ENCODE measurements at places on chromosomes 12 and 14.

- DNase-seq = no peak
Measured at GRCh38 chr14:63564318-63564717, 21.1 kb upstream of the PPP2R5E start.

DNA sequence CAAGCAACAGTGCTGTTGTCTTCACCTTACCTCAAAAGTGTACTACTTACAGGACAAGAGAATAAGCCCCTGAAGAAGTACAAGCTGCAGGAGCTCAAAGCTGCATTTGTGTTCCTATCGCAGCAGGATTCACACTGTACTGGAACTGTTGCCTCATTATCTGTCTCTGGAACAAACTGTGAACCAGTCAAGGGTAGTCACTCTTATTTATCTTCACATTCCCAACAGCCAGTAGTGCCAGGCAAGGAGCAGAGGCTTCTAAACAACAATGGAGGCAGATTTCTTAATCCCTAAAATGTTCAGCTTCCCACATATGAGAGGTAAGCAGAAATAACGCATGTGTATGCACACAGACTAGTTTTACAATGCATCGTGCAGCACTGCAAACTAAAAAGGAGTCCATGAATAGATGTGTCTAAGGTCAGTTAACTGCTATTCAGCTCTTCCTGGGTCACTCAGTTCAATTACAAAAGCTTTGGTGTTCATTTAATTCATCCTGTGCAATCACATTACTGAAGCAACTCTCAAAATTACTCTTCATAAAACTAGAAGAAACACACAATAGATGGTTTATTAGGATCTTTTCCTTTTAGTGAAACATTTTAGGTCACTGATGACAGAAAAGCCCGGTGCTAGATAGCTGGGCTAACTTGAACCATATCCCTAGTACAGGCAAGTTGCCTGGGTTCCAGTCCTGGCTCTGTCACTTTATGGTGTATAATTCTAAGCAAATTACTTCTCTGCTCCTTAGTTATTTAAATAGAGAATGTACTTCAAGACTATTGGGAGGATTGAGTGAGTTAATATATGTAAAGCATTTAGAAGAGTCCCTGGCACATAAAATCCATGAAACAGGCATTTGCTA lies 2.7 kb downstream of the APPL2 start:
- no peak for DNase-seq

DNA sequence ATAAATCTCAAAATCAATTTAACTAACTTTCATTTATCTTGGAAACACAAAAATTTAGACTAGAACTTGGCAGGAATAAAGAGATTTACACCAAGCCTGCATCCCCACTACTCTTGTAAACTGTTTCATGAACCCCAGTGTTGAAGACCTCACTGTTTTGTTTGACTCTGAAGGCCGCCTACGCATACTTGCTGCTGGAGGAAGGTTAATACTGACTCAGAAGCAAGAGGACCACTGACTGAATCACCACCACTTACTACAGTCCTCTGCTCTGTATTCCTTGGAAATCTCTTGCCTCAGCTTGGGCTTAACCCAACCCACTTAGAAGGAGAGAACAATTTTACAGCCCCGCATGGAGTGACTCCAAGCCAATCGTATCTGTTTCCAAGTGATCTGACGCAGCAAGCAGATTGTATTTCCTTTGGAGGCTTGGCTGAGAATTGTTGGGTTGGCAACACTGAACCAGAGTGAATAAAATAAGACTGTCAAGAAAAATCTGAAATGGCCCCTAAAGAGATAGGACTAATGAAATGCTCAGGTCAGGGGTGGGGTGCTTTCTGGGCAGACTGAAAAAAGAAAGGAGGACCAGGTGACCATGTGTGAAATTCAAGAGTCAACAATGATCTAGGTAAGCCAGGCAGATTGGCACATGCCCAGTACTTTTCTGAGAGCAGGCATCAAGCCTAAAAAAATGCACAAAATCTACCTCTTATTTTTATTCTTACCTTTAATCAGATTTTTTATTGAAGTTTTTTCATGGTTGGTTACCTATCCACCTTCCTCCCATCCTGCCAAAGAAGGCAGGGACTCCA lies 248.6 kb downstream of the ZFP36L1 start:
- no peak for DNase-seq

DNA sequence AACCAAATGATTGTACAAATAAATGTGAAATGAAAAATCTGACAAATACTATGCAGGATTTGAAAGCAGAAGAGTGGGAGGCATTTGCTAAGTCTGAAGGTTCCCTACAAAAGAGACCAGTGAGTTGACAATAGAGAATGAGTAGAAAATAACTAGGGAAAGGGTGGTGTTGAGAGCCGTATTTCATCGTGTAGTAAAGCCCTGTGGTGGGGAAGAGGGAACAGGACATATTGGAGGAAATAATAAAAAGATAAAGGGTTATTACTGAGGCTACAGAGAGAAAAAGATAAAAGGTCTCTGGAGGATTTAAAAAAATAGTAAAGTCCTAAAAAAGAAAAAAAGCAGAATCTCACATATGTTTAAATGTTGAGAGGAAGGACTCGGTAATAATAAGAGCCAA lies 268.8 kb downstream of the DUSP6 start:
- DNase-seq = no peak

DNA sequence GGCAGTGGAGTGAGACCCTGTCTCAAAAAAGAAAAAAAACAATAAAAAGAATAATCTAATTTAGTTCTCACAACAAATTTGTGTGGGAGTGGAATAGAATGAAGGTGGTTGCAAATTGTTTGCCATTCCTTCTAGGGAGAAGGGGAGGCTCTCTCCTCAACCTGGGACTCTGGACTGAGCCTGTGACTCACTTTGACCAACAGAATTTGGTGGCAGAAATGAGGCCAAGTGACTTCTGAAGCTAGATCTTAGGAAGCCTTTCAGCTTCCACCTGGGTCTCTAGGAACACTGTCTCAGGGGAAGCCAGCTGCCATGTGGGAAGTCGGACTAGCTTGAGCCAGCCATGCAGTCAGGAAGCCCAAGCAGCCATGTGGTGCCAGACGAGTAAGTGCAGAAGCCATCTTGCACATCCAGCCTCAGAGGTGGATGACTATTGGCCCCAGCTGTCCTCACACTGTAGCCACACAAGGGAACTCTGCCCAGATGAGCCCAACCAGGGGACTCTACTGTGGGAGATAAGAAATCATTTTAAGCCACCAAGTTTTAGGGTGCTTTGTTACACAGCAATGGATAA lies 14.4 kb downstream of the ALDH2 start:
- DNase-seq = no peak

DNA sequence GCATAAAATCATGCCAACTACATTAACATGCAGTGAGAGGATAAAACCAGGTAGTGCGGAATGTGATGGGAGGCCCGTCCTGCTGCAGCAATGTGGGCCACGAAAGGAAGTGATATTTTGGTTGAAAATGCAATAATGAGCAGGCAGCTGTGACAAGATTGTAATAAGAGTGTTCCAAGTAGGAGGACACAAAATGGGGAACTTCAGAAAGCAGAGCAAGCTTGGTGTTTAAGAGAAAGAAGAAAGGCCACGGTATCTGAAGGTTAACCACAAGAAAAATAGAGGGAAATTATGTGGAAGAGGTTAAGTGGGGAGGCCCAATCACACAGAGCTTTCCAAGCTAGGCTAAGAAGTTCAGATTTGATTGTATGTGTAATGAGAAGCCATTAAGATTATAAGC lies 34.3 kb downstream of the OVCH1 start:
- no peak for DNase-seq

DNA sequence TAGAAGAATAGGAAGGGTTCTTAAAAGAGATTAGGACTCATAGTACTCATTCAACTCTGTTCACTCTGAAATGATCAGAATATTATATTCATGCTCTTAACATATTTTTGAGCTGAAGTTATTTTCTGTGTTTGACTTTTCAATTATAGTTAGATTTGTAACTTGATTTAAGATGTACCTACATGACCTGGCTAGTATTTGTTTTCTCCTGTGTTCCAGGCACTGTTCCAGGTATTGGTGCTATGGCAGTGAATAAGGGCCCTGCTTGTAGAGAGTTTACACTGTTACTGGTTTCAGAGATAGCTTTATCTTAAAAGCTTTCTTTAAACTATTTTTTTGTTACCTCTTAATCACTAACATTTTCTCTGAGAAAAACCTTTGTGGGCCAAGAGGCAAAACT lies 19.1 kb upstream of the SLC17A8 start:
- no peak for DNase-seq

DNA sequence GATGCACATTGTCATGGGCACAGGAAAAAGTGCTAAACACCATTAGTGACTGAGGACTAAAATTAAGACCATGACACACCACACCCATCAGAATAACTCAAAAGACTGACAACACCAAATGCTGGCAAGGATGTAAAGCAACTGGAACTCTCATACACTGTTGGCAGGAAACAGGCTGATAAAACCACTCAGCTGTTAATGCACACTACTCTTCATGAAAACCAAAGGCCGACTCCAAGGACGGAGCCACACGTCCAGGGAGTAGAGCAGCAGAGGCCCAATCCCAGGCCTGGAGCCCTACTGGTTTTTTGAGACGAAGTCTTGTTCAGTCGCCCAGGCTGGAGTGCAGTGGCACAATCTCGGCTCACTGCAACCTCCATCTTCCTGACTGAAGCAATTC lies 6.4 kb downstream of the RAD52 start:
- no peak for DNase-seq

DNA sequence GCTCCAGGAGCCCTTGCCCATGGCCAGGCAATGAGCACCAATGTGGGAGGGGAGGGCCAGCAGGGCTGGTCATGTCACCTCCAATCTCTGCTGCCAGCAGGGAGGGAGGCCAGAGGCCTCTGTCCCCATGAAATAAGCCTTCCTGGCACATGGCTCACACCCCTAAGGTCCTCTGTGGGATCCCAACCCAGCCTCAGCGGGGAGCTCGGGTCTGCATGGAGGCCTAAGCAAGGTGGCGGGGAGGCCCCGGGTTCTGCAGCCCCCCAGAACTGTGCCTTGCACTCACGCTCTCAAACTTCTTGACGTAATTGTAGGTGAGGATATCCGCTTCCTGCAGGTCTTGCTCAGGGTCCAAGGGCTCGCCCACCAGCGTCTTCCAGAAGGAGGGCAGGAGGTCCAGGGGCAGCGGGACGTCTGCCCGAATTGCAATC lies 41.7 kb downstream of the TRAFD1 start:
- no peak for DNase-seq

- DNase-seq = no peak
Measured at GRCh38 chr12:79371226-79371625, 319.5 kb downstream of the PAWR start.

DNA sequence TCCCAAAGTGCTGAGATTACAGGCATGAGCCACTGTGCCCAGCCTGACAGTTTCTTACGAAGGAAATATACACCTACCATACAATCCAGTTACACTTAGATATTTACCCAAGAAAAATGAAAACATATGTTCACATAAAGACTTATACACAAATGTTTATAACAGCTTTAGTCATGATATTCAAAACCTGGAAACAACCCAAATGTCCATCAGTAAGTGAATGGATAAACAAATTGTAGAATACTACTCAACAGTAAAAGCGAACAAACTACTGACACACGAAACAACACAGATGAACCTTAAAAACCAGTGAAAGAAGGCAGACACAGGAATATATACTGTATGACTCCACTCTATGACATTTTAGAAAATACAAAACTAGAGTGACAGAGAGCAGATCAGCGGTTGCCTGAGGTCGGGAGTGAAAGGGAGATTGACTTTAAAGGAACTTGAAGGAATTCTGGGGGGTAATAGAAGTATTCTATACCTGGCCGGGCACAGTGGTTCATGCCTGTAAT lies 83.6 kb downstream of the SPRING1 start:
- no peak for DNase-seq

DNA sequence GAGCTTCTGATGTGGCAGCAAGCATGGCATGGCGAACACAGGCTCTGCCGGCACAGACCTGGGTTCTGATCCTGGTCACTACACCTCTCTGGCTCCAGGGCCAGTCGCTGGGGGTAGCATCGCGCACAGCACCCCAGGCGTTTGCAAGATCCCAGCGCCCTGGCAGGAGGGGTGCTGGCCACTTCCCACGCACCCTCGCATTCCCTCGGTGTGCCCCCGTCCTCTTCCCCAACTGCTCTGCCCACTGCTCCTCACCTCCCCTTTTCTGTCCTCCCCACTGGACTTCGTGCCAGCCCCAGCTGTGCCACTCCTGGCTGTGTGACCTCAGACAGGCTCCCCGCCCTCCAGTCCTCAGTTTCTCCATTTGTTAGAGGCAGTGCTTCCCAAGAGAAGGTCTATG lies 2.8 kb downstream of the CDK2AP1 start:
- DNase-seq = no peak

DNA sequence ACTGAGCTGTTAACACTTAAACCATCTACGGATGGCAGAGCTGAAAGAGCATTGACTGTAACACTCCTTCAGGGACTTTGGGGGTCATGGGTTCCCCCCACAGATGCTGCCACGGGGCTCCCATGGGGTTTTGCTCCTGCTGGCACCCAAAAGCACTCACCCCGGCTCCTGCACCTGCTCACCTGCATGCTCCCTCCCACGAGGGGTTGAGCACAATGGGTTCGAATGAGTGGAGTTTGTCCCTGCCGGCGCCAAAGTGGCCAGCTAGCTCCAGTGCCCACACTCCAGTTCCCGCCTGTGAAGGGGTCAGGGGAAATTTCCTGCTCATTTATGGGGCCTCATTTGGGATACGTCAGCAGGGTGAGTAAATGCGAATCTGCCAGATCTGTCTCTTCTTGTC lies 40.7 kb downstream of the TNFAIP2 start:
- DNase-seq = no peak

DNA sequence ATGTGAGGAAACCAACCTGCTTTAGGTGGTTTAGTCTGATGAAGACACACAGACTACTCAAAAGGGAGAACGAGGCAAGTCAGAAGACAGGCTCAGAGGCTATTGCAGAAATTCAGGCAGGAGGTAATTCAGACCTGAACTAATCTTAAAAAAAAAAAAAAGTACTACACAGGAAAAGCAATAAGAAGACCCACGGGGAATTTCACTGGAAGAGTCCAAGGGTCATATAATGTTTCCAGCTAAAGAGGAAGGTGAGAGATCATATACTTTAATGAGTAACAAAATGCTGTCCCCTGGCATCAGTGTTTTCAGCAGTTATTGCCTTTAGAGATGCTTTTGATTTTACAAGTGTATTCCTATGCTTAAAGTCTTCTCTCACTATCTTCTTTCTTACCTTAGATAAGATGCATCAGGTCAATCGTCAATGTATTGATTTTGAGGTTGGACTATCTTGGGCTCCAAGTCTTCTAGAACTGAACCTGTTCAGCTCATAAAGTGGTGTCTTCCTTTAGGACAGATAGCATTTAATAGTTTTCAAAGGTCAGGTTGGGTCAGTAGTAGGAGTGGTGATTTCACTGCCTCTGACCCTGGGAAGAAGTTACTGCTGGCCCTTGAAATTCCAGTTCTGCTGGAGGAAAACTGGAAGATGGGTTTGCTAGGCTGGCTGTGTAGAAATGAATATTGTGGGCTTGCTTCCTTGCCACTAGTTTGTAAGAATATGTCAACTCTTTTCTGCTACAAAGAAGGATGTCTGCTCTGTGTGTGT lies 60.0 kb downstream of the FAR2 start:
- DNase-seq = no peak

GRCh38 chr14:21536418-21537089 lies 10.4 kb upstream of the SALL2 start:
- DNase-seq = no peak

All from bone marrow (tissue), 2 donors.